ENCODE measurements at places on chromosomes 4 and X. TPM values are rescaled to one million over a fixed set of nuclear protein-coding genes. Genes with fewer than 3 reads are reported as not detected.

F11 gene
- 1.6 TPM for total RNA-seq

THAP9 gene
- total RNA-seq = 17.7 TPM

RCHY1 gene
- total RNA-seq = 31.4 TPM

GRCh38 chr4:1402021-1402515 lies 4.2 kb downstream of the NKX1-1 start:
- DNase-seq = no peak
- peaks cover 2% of the 10 kb centered on the region for H3K36me3 ChIP-seq
- H3K4me1 ChIP-seq = peaks cover 3% of the 10 kb centered on the region
- no peak overlapping the region for H3K27ac ChIP-seq

DNA sequence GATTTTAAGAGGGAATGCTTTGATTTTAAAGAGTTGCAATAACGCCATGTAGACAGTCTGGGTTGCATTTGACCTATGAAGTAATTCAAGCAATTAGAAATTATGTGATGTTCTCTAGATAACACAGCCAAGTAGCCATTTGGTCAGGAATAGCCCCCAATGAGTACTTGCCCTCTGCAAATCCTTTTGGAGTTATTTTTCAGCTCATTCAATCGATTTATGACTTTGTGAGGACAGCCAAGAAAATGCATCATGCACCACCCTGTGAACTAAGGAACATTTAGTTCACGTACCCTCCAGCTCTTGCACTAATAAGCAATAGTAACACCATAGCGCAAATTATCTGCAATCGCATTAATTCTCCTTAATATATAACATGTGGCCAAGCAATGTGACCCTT lies 552.6 kb upstream of the INTU start:
- H3K4me3 ChIP-seq = no peak overlapping the region
- H3K27me3 ChIP-seq = no peaks in the 10 kb centered on the region
- no peak overlapping the region for H3K27ac ChIP-seq
- H3K4me1 ChIP-seq = no peaks in the 10 kb centered on the region
- no peak for DNase-seq
- H3K36me3 ChIP-seq = no peaks in the 10 kb centered on the region

GRCh38 chrX:50157545-50158135 lies 43.2 kb downstream of the AKAP4 start:
- no peak overlapping the region for H3K4me3 ChIP-seq
- no peak overlapping the region for H3K27ac ChIP-seq
- H3K27me3 ChIP-seq = no peaks in the 10 kb centered on the region
- H3K4me1 ChIP-seq = no peaks in the 10 kb centered on the region
- H3K36me3 ChIP-seq = 0 out of 2 replicates have a peak, but pooled peaks cover 2% of the 10 kb centered on the region

Data from WTC11 (cell line).